ENCODE measurements at places on chromosomes 2 and 18.

GRCh38 chr18:78583739-78584458 is 395.7 kb upstream of the SALL3 start:
- no peak for DNase-seq

GRCh38 chr2:215899141-215900074 is 113.9 kb downstream of the MREG start:
- DNase-seq, result no peak

DNA sequence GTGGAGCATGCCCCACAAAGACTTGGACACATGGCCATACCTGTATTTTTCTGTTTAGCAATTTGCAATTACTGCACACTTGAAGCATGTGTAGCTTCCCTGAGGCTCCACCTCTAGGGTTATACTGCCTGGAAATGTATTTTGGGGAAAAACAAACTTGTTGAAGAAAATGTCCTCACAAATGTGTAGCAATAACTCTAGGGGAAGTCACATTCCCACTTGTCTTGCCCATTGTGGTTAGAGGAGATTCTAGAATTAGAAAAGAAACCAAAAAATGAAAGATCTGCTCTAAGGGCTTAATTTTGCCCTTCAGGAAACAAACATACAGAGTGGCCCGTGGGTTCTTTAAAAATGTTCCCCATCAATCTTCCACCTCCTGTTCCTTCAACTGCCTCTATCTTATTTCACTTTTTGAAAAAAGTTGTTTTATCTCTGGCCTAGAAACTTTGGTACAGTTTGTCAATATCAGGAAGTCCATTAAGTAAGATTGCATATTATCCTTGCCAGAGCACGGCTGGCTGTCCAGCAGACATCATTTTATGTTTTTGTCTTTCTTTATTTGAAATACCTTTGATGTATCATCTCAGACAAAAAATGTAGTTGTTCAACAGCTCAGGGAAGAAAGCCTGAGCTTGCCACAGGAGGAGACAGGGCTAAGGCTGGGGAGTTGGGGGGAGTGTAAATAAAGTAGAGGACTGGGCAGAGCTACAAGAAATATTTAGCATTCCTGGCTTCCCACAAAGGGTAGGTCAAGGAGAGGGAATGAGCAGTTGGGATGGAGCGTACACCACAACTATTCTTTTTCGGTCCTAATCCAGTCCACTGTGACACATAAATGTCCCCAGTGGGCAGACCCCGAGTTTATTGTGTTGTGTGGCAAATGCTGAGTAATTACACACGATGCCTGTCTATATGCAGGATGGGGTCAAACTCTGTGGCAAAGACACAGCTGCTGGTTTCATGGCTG is 96.8 kb upstream of the CDC42EP3 start:
- DNase-seq, result peak; percentile 90

DNA sequence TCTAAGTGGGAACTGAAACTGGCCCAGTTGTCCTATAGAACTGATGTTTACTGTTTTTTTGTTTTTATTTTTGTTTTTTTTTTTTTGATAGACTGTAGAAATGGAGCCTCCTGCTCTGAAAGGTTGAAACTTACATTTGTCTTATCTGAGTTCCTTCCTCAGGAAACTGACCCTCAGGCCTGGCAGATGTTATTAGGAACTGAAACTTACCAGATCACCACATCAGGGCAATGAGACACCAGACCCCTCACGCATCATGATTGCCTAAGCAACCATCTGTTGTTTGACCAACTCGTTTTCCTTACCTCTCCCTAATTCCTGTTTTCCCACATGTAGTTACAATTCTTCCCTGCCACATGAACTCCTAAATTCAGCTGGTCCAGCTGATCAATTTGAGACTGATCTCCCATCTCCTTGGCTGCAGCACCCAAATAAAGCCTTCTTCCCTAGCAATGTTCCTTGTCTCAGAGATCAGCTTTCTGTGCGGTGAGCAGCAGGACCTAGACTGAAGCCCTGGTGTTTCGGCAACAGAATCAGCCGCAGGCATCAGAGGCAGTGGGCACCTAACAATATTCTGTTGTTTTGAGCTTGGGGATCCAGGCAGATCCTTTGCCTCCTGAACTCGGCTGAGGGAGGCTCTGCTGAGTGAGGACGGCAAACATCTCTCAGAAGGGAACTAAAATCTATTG is 96.8 kb downstream of the MSH2 start:
- no peak for DNase-seq

Data from islet precursor cell (in vitro differentiated cells).